ENCODE measurements at places on chromosomes 3 and 15.

DNA sequence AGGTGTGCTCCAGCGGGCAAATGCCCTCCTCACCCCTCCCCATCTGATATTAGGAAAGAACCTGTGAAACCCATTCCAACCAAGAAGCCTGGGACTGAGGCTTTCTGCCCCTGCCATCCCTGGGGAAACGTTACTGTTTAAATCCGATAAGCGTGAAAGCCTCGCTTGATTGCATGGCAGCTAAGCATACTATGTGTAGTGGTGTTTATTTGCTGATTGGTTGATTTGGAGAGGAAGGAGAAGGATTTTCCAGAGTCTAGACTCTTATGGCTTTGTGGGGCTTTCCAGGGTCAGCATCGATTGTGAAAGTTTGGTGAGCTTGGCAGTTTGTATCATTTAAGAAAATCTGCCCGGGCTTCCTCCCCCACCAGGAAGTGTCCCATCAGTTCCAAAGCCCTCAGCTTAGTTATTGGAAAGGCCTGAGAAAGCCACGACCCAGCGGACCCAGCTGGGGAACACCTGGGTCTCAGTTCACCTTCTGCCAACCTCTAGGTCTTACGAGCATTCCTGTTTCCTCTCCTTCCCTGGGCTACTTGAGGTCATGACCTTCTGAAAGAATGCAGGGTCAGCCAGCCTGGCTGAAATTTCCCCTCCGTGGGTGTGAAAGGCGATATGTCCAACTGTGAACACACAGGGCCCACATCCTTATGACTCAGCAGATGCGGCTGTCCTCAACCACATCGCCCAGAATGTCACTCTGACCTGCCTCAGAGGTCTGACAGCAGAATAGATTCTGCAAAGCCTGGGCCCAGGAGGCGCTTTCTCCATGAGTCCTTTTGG lies 62.8 kb upstream of the HERC1 start:
- DNase-seq: peak; percentile 86

- no peak for DNase-seq
Observed at GRCh38 chr15:66094331-66094730, 159.2 kb downstream of the MEGF11 start.

DNA sequence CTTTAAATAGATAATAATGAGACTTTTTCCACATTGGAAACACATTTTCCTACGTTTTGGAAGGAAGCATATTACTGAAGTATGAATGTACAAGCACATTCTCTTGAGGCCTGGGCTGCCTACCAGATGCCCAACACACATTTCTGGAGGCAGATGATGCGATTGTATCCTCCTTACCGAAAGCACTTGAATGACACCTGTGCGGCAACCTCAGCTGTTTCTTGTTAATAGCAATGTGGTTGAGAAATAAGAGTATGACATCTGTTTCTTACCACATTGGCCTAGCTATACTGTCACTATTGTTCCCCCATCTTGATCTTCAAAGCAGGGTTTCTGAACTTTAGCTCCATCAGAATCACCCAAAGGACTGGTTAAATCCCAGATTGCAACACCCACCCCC lies 84.8 kb downstream of the ARPP21 start:
- DNase-seq: no peak

DNA sequence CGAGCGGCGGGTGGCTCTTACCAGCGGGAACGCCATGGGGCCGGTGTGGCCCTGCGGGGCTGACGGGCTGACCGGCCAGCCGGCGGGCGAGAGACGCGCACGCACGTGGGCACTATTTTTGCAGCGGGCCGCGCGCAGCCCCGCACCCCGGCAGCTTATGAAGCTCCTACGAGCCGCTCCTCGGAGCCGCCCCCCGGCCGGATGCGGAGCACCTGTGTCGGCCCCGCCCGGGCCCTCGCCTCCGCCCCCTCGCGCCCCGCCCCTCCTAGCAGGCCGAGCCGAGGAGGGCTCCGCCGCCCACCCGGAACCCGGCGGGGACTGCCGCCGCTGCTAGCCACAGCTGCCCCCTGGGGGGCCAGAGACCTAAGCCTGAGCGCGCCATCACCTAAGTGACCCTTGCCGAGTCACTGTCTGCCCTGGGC lies 683 bp upstream of the CPEB1 start:
- DNase-seq: no peak

GRCh38 chr3:14633819-14634424 lies 17.6 kb upstream of the CCDC174 start:
- DNase-seq: peak; percentile 53

- DNase-seq: no peak
Observed at GRCh38 chr3:117754058-117754457, 1044.5 kb downstream of the TUSC7 start.

GRCh38 chr3:53150247-53151085 lies 10.5 kb upstream of the PRKCD start:
- DNase-seq: peak; percentile 62

- DNase-seq: peak; percentile 98
Observed at GRCh38 chr3:45011756-45012508, 14.2 kb upstream of the CLEC3B start.

GRCh38 chr15:85943791-85944190 lies 135.9 kb upstream of the AGBL1 start:
- DNase-seq: no peak

DNA sequence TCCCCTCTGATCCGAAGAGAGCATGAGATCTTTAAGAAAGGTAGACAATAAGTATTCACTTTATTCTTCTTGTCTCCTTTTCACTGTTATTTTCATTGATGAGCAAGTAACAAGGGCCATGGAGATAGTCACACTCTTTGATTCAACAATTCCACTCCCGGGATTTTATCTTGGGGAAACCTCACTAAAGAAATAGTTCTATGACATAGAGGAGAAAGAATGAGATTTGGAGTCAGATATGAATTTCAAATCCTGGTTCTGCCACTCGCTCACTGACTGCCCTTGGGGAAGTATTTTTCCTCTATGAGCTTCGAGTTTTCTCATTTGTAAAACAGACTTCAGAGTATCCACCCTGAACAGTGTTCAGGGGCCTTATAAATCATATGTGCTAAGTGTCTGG lies 514.6 kb downstream of the NLGN1 start:
- peak; percentile 82 for DNase-seq

DNA sequence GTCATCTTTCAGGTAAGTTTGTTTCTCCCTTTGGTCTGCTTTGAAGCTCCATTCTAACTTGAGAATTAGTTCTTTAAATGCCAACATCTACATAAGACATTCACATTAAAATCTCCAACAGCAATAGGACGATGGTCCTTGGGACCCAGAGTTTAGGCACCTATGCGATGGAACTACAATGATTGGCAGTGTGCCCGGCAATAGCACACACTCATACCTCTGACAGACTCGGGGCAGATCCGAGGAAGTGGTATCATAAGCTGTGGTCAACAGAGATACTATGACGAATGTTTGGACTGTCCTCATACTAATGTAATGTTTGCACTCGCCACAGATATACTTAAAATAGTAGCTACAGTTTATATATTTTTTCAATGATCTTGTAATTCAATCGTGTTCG lies 34.2 kb upstream of the NR2F2 start:
- DNase-seq: peak; percentile 75

DNA sequence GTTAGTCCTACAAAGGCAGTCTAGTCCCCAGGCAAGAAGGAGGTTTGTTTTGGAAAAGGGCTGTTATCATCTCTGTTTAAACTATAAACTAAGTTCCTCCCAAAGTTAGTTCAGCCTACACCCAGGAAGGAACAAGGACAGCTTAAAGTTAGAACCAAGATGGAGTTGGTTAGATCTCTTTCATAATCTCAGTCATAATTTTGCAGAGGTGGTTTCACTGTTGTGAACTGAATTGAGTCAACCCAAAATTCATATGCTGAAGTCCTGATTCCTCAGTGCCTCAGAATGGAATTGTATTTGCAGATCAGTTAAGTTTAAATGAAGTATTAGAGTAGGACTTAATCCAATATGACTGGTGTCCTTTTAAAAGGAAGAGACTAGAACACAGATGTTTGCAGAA lies 101.0 kb upstream of the C3orf80 start:
- no peak for DNase-seq

- peak; percentile 69 for DNase-seq
Observed at GRCh38 chr15:67700023-67700422, 125.3 kb upstream of the SKOR1 start.

DNA sequence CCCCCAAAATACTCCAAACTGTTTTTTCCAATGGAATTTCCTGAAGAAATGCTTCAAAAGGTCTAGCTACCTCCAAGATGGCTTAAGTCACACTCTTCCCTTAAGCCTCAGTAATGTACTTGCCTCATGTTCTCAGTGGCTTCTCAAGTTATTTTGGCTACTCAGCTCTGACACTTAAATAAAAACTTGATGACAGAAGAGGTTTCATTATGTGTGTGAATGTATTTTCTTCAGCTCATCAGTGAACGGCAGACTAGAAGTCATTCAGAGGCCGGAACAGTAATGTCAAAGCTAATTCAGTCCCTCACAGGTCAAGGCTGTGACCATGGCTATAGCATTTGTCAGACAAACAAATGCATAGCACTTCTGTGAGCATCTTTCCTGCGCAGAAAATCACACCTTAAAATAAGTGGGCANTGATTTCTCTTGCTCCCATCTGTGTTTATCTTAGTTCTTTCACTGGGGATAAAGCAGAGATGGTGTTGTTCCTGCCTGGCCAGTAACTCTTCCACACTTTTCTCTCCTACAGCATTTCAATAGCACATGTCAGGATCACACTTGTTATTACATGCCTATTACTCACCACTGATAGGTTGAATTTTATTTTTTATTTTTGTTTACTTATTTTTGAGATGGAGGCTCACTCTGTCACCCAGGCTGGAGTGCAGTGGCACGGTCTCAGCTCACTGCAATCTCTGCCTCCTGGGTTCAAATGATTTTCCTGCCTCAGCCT lies 68.5 kb upstream of the PLCL2 start:
- no peak for DNase-seq

DNA sequence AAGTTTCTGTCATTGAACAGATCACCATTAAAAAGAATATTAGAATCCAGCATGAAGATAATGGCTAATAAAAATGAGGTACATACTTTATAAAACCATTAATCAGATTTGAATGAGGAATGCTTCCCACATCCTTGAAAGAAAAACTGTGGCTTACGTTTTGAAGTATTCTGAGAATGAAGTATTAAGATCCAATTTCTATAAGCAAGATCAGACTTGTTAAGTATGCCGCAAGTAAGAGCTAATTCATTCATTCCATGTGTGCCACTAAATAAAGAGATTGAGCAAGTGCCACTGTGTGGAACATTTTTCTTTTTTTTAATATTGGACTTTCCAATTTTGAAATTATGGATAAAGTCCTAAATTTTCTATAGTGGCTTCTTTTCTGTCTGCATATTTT lies 30.6 kb downstream of the NMD3 start:
- DNase-seq: no peak

DNA sequence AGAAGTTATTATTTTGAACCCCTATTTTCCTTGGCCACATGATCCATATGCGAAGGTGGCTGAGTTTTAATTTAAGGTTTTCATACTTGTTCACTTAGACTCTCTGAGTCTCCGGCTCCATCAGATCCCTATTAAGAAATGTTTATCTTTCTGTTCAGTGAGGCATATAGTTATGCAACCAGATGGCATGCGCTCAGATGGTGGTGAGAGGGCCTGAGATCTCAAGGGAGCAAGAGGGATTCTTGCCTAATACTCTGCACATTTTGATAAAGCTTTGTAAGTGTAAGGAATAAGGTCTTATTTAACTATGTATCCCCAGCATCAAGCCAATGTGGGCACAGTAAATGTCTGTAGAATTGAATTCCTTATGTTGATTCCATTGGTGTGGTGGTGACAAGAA lies 78.9 kb upstream of the DPH6 start:
- peak; percentile 80 for DNase-seq

DNA sequence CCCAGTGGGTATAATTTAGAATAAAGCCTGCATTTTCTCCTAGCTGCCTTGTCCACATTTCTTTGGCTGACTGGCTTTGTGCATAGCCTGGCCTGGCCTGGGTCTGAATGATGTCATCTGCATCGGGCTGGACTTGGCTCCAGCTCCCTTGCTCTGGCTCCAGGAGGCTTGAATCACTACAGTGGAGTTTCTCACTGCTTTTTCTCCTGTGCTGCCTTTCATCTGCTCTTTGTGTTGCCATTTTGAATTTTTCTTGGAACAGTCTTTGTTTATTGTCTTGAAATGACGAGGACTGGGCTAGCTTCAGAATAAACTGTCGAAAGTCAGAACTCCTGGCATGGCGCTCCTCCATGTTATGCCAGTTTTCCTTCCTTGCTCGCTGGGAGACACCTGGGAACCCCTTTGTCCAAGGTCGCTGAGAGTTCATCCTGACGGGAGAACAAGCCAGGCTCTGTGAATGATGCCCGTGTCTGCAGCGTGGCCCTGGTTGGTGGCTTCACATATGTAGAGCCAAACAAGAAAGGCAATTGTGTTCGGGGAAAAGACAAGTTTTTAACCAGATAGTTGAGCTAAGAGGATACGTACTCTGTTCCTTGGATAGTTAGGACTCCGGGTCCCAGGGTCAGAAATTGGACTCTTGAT lies 258.9 kb downstream of the PDZRN3 start:
- DNase-seq: peak; percentile 32

DNA sequence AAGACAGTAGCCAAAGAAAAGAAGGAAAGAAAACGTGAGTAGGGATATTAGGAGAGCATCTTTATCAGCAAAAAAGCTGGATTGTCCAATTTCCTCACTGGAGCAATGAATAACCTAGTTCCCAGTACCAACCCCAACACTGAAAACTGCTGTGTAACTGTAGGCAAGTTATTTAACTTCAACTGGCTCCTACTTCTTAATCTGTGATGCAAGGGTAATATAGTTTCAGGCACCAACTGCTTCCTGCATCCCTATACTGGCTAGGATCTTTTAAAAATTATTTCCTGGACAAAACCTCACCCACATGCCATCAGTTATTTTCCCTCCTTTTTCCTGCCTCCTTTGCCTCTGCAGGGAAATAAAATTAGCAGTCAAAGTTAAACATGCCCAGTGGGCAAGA lies 59.6 kb downstream of the ZBTB20 start:
- no peak for DNase-seq

GRCh38 chr15:78855746-78856145 lies 16.9 kb upstream of the MORF4L1 start:
- DNase-seq: peak; percentile 91

GRCh38 chr3:98962189-98962930 lies 60.9 kb upstream of the DCBLD2 start:
- DNase-seq: peak; percentile 94

DNA sequence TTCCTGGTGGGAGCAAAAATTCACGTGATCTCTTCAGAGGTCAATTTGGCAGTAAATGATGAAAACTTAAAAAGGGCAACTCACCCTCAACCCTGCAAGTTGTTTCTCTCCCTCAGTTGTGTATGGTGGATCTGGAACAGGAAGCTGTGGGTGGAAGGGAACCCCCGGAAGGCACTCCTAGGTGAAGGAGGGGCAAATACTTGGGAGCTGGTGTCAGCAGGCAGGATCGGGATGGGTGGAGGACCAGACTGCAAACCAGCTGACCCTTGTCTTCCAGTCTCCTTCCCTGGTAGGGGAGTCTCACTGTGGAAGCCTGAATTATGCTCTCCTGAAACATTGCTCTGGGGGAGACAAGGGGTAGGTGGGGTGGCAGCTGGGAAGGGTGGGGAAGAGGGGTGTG lies 33.5 kb downstream of the PRR23E start:
- DNase-seq: peak; percentile 34

GRCh38 chr3:8790529-8790928 lies 21.1 kb upstream of the OXTR start:
- DNase-seq: peak; percentile 59
